ENCODE measurements at places on chromosomes 5 and 9.
A peak's percentile ranks its signal among the peaks of the same experiment; 100 is the strongest.

DNA sequence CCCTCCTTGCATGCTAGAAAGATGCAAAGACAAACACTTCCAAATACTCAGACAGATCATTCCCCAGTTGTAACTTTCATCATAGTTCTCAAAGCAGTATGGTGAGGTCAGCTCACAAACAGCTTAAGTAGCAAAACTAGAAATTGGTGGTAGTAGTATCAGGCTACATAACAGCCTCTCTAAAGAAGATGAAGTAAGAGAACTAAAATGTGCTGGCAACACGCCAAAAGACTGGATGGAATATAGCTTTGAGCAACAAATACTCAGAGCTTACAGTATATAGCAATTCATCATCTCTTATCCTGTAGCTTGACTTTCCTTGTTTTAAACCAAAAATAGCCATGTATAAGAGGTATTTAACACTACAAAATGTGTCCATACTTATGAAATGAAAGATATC lies 7.5 kb downstream of the PFDN1 start:
- no peaks in the 10 kb centered on the region for H3K27me3 ChIP-seq
- no peaks in the 10 kb centered on the region for H3K36me3 ChIP-seq
- peak; percentile 98 for DNase-seq
- no peak overlapping the region for H3K4me3 ChIP-seq

- H3K36me3 ChIP-seq, result no peaks in the 10 kb centered on the region
- H3K4me1 ChIP-seq, result no peaks in the 10 kb centered on the region
- no peak overlapping the region for H3K4me3 ChIP-seq
- no peak for DNase-seq
- H3K27me3 ChIP-seq, result no peaks in the 10 kb centered on the region
These were observed 102.1 kb upstream of the CEP78 start for GRCh38 chr9:78133751-78134150.

GRCh38 chr9:35769763-35770162 lies 15.7 kb upstream of the MSMP start:
- H3K27ac ChIP-seq, result no peak overlapping the region
- no peaks in the 10 kb centered on the region for H3K4me1 ChIP-seq
- peaks cover 24% of the 10 kb centered on the region for H3K27me3 ChIP-seq
- DNase-seq, result no peak

DNA sequence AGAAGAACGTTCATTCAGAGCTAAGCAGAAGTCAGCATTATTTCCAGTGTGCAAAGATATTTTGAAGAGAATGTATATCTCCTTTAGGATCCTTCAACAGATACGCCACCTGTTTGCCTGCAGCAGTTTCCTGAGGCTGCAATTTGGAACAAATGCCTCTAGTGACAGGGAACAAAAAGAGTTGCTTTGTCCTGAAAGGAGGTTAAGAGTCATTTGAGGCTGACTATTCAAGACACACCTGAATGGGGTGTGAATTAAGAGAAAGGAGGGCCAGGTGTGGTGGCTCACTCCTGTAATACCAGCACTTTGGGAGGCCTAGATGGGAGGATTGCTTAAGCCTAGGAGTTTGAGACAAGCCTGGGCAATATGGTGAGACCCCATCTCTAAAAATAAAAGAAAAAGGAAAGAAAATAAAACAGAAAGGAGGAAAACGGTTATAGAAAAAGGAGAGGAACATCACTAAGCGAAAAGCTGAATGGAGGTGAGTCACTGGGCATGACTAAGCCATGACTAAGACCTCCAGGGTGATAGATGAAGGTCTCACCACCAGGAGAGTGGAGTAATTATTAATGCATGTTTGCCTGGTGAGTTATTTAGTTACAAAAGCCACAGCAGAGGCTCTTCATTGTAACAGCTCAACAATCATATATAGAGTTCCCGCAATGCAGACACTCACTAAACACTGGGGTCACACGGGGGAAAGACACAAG lies 255.2 kb upstream of the TNC start:
- H3K27me3 ChIP-seq, result no peaks in the 10 kb centered on the region
- H3K4me1 ChIP-seq, result peaks cover 19% of the 10 kb centered on the region
- no peaks in the 10 kb centered on the region for H3K36me3 ChIP-seq
- H3K4me3 ChIP-seq, result peak overlapping the region; percentile 4

- no peaks in the 10 kb centered on the region for H3K27me3 ChIP-seq
- DNase-seq, result no peak
- H3K4me1 ChIP-seq, result peaks cover 11% of the 10 kb centered on the region
- H3K27ac ChIP-seq, result no peak overlapping the region
These were observed 2.2 kb upstream of the CEP120 start for GRCh38 chr5:123425431-123425830.

DNA sequence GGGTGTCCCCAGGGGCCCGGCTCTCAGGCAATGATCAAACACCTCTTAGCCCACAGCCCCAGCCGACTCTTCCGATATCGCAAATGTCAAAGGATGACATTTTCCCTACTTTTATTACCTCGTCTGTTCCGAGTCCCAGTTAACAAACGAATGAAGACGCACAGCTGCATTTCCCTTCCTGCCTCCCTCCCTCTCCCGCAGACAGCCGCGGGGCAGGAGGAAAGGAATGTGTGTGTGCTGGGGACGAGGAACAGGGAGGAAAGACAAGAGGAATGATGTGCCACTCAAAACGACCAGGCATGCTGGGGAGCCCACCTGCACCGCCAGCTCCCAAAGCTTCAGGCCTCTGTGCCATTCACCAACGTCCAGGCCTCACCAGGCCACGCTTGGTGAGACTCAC lies 125.9 kb upstream of the SARDH start:
- no peaks in the 10 kb centered on the region for H3K27me3 ChIP-seq
- no peak overlapping the region for H3K4me3 ChIP-seq
- H3K36me3 ChIP-seq, result no peaks in the 10 kb centered on the region
- no peak overlapping the region for H3K27ac ChIP-seq
- H3K4me1 ChIP-seq, result no peaks in the 10 kb centered on the region

GRCh38 chr9:137168904-137169856 lies 671 bp downstream of the LRRC26 start:
- peak; percentile 12 for DNase-seq
- H3K27me3 ChIP-seq, result peaks cover 35% of the 10 kb centered on the region
- no peaks in the 10 kb centered on the region for H3K36me3 ChIP-seq
- H3K27ac ChIP-seq, result no peak overlapping the region
- H3K4me3 ChIP-seq, result no peak overlapping the region
- H3K4me1 ChIP-seq, result no peaks in the 10 kb centered on the region

DNA sequence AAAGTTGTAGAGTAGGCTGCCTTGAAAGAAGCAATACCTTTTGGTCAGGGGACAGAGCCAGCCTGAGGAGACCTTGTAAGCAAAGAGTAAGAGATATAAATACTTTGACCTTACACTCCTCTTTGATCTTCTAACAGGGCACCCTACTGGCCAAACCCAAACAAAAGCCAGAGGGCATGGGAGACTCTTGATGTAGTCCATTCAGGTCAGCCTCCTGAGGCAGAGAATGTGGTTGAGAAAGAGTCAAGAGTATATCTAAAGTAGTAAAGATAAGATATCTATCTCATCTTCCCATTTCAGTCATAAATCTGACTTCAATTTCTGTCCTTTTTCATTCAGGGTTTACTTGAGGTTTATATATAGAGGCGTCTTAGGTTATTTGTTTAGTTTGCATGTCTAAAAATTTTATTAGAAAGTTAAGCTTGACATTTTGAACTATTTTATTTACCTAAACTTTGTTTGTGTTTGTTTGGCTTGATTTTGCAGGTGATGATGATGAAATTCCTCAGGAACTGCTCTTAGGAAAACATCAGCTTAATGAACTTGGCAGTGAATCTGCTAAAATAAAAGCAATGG lies 125.7 kb downstream of the NIPBL start:
- H3K27me3 ChIP-seq, result no peaks in the 10 kb centered on the region
- H3K4me1 ChIP-seq, result no peaks in the 10 kb centered on the region
- H3K4me3 ChIP-seq, result no peak overlapping the region
- peaks cover 14% of the 10 kb centered on the region for H3K36me3 ChIP-seq

- H3K4me1 ChIP-seq, result peaks cover 9% of the 10 kb centered on the region
- DNase-seq, result no peak
- no peaks in the 10 kb centered on the region for H3K27me3 ChIP-seq
- no peaks in the 10 kb centered on the region for H3K36me3 ChIP-seq
- peak overlapping the region; percentile 54 for H3K27ac ChIP-seq
- peak overlapping the region; percentile 68 for H3K4me3 ChIP-seq
These were observed 588 bp downstream of the TRAF2 start for GRCh38 chr9:136886610-136887597.

- H3K4me3 ChIP-seq, result no peak overlapping the region
- peaks cover 16% of the 10 kb centered on the region for H3K4me1 ChIP-seq
- DNase-seq, result peak; percentile 95
- H3K27me3 ChIP-seq, result no peaks in the 10 kb centered on the region
- H3K27ac ChIP-seq, result peak overlapping the region; percentile 68
These were observed 50.1 kb upstream of the ANKRD33B start for GRCh38 chr5:10513501-10514442.

DNA sequence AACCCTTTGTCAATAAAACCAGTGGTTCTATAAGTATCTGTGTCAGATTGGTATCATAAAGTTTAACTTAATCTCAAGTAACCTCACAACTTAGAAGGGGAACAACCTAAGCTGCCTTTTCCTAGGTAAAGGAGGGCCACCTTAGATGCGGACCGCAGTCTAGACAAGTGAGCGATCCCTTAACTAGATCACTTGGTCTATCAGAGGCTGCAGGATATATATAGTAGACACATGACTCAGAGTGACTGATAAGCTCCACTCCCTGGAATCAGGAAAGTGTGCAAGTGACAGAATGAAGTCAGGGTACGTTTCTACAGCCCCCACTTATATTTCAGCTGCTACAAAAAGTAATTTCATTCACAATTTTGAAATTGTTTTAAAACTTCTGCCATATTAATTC lies 7.4 kb downstream of the REEP5 start:
- H3K27me3 ChIP-seq, result no peaks in the 10 kb centered on the region
- no peak overlapping the region for H3K4me3 ChIP-seq
- peaks cover 6% of the 10 kb centered on the region for H3K4me1 ChIP-seq

- no peak overlapping the region for H3K27ac ChIP-seq
- no peak overlapping the region for H3K4me3 ChIP-seq
- H3K36me3 ChIP-seq, result no peaks in the 10 kb centered on the region
- no peaks in the 10 kb centered on the region for H3K4me1 ChIP-seq
These were observed 43.3 kb upstream of the NEURL1B start for GRCh38 chr5:172597755-172598155.

- no peak overlapping the region for H3K27ac ChIP-seq
- no peaks in the 10 kb centered on the region for H3K4me1 ChIP-seq
- no peaks in the 10 kb centered on the region for H3K36me3 ChIP-seq
- no peak for DNase-seq
- no peak overlapping the region for H3K4me3 ChIP-seq
- H3K27me3 ChIP-seq, result no peaks in the 10 kb centered on the region
These were observed 19.8 kb downstream of the NSA2 start for GRCh38 chr5:74786851-74787250.

DNA sequence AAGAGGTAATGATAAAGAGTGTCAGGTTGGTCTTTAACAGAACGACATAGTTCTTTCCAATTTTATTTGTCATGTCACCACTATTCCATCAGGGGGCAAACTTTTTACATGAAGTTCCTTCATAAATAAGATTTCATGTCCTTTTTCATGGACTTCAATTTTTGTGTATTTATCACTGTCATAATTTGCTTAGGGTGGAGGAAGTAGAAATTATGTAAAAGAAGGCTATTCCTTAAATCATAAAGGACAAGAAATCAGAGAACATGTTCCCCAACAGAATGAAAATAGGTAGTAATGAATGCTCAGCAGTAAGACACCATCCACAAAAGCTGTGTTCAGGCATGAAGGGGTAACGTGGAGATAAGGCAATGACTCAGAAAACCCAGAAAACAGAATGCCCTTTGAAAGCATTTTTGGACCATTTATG lies 72.7 kb downstream of the ZFAND5 start:
- H3K36me3 ChIP-seq, result no peaks in the 10 kb centered on the region
- H3K4me3 ChIP-seq, result no peak overlapping the region
- DNase-seq, result peak; percentile 56
- peaks cover 9% of the 10 kb centered on the region for H3K4me1 ChIP-seq

GRCh38 chr5:145768863-145769262 lies 66.3 kb downstream of the PRELID2 start:
- no peaks in the 10 kb centered on the region for H3K36me3 ChIP-seq
- DNase-seq, result no peak
- no peak overlapping the region for H3K4me3 ChIP-seq
- H3K4me1 ChIP-seq, result no peaks in the 10 kb centered on the region
- H3K27me3 ChIP-seq, result no peaks in the 10 kb centered on the region

- no peak for DNase-seq
- no peaks in the 10 kb centered on the region for H3K36me3 ChIP-seq
- peaks cover 9% of the 10 kb centered on the region for H3K4me1 ChIP-seq
- no peak overlapping the region for H3K4me3 ChIP-seq
- H3K27me3 ChIP-seq, result no peaks in the 10 kb centered on the region
- no peak overlapping the region for H3K27ac ChIP-seq
These were observed 88.1 kb downstream of the KDM4C start for GRCh38 chr9:6845880-6846279.

DNA sequence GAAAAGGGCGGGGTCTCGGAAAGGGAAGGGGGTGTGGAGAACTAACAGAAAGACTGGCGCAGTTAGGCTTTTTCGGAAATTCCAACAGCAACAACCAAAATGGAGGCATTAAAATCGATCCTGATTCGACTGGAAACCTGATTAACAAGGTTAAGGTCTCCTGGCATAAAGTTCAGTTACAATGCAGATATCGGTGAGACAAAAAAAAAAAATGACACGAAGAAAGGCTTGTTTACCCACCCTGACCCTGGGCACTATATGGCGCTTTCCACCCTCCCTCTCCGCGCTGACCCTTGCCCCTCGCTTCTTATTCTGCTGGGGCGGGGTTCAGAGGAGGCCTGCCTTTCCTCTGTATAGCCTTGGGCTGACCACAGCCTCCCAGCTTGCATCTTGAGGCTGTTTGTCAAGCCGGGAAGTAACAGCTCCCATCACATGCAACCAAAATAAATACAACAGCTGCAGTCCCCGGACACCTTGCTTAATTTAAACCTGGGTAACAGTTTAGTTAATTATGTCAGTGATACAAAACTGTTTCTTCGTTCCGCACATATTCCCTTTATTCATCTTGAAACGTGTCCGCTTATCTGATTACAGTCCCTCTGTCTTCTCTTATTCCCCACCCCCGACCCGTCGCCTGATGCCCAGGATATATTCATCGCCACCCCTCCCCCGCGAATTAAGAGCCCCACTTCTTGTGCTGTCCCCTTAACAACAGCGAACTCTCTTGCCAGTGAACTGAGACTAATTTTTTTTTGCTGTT lies 795 bp upstream of the PJA2 start:
- peaks cover 36% of the 10 kb centered on the region for H3K4me1 ChIP-seq
- H3K36me3 ChIP-seq, result no peaks in the 10 kb centered on the region
- H3K27ac ChIP-seq, result peak overlapping the region; percentile 99
- peak; percentile 62 for DNase-seq
- H3K27me3 ChIP-seq, result no peaks in the 10 kb centered on the region
- H3K4me3 ChIP-seq, result peak overlapping the region; percentile 81

GRCh38 chr5:53908757-53909156 lies 348.3 kb downstream of the NDUFS4 start:
- no peak for DNase-seq
- H3K36me3 ChIP-seq, result no peaks in the 10 kb centered on the region
- H3K27ac ChIP-seq, result no peak overlapping the region
- no peaks in the 10 kb centered on the region for H3K4me1 ChIP-seq
- H3K4me3 ChIP-seq, result no peak overlapping the region

DNA sequence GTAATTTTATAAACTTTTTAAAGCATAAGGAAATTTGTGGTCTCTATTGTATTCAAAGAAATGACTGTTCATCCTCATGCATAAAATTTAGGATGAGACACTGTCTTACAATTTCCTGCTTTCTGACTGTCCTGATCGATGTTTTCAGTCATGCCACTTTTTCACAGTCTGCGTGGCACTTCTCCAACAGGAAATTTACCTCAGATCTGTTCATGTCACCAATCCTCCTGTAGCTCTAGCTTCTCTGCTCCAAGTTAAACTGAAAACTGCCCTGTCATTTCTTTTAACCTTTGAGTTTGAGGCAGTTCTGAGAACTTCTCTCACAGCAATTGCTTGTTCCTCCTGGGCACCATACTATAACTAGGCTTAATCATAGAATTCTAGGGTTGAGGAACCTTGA lies 455.1 kb downstream of the EFNA5 start:
- no peaks in the 10 kb centered on the region for H3K27me3 ChIP-seq
- no peak overlapping the region for H3K27ac ChIP-seq
- peaks cover 7% of the 10 kb centered on the region for H3K4me1 ChIP-seq
- DNase-seq, result no peak
- H3K36me3 ChIP-seq, result no peaks in the 10 kb centered on the region

Data from astrocyte (in vitro differentiated cells and primary cell).